RKO (cell line): ENCODE measurements at places on chromosomes 6 and 20.
A peak's percentile ranks its signal among the peaks of the same experiment; 100 is the strongest.

GRCh38 chr6:157092736-157093135, 230.6 kb downstream of the TMEM242 start:
- no peak for DNase-seq

- no peak for DNase-seq
These were observed 338.9 kb downstream of the ESR1 start for GRCh38 chr6:152146385-152146784.

DNA sequence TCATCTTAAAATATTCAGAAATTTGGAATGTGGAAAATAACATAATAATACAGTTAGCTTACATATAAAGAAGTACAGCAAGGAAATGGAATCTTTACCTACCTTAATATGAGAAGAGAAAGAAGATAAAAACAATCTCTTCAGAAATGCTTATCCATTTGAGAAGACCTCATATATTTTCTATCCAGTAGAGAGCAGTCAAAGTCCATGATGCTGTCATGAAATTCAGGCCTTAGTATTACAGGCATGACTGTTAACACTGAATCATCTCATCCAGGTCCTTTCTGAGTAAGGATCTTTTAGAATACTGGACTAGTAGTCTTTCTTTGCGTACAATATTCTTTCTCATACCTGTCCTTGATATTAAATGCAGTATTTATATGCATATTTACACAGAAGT, 713.4 kb downstream of the CD109 start:
- peak; percentile 85 for DNase-seq

- no peak for DNase-seq
These were observed 54.9 kb upstream of the FAM184A start for GRCh38 chr6:119133400-119133799.
